ENCODE measurements at places on chromosomes 4 and X.
A peak's percentile ranks its signal among the peaks of the same experiment; 100 is the strongest.

DNA sequence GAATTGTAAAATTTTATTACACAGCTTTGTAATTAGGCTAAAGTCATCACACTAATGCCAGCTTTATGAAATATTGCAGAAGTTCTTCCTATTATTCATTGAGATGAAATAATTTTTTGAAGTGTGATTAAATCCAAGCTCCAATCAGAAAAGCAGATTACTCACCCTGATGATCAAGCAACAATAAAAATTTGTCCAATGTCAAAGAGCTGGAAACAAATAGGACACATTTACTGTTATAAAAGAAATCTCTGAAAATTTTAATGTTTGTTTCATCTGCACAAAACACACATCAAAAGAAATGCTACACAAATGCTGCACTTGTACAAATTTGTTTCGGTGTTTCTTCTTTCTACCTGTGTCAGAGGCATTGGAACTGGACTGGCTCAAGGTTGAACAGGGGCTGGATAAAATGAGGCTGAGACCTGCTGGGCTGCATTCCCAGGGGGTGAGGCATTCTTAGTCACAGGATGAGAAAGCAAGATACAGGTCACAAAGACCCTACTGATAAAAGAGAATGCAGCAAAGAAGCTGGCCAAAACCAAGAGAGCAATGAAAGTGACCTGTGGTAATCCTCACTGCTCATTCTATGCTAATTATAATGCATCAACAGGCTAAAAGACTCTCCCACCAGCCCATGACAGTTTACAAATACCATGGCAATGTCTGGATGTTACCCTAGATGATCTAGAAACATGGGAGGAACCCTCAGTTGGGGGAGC, 78.3 kb downstream of the GASK1B start:
- DNase-seq: no peak

GRCh38 chrX:80812176-80812575, 2.5 kb upstream of the BRWD3 start:
- DNase-seq: peak; percentile 0

DNA sequence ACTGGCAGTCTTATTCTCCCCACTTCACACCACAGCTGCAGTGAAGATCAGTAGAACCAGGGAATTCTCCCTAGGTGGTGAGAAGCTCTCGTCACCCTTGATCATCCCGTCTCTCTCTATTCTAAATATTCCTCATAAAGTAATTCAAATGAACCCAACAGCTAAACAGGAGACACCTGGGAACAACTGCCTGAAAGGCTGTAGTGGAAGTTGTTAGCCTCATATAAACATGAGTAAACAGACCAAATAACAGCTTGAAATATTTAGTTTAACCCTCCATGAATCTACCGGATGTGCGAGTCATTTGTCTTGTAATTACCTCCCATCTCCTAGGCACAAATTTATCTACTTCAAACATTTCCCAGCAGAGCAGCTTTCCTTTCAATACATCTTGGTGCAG, 30.4 kb upstream of the APELA start:
- no peak for DNase-seq

- no peak for DNase-seq
Measured at GRCh38 chrX:41822892-41823291, 98.9 kb downstream of the GPR82 start.

- DNase-seq: no peak
Measured at GRCh38 chr4:145535202-145535601, 53.5 kb downstream of the SMAD1 start.

DNA sequence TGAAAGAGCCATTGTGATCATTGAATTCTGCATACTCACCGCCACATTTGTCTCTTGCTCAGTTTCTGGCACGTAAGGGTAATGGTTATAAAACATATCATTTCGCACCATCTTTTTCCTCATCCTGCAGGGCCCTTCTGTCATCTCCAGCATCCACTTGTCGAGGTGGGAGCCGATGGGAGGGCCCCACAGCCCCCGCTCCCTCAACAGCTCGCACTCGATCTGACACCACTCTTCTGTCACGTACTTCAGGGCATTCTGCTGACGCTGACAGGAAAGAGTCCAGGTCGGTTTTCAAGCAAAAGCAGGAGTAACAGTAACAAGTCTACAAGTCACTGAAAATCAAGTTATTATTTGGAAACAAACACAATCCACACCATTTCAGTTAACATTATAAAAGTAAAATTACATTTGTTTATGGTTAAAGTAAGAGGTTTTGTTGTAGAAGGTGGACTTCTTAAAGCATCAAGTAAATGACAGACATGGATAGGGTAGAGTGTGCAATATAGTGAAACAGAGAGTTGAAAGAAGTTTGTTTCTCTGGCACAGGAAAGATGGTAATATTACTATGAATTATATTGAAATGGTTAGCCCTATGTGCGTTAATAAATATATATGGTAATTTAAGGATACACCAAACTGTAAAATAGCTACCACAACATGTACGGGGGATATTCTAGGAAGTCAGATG, 150.6 kb downstream of the CDS1 start:
- DNase-seq: no peak

DNA sequence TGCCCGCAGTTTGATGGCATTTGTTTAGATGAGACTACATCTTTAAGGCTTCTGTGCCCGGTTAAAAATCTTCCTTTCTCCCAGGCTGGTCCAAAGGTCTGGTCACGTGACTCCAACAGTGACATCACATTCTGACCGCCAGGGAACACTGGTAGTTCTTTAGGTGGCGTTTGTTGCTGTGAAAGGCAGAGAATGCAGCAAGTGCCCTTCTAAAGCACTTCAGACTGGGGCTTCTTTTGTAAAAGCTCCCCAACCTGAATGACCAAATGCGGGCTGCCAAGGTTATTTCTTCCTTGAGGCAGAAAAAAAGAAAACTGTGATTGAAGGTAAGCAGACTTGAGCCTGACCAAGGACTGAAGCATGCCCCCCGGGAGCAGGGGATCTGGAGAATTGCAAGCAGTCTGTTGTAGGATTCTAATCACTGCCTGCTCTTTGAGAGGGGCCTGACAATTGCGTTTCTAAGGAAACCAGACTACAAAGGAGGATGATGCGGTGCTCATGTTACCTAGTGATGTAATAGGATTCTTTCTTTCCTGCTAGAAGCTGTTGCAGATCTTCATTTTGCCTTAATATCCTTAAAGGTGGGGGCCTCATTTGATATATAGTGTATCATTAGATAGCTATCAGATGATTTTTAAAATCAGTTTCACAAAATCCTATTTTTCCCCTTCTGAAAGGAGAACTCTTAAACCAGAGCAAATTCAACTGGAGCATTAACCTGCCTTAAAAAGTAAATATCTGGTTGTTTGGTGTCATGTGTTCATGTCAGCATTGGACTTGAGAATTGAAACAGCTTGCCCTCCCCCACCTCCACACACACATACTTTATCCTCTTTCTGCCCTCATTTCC, 133.1 kb downstream of the AKAP4 start:
- no peak for DNase-seq

DNA sequence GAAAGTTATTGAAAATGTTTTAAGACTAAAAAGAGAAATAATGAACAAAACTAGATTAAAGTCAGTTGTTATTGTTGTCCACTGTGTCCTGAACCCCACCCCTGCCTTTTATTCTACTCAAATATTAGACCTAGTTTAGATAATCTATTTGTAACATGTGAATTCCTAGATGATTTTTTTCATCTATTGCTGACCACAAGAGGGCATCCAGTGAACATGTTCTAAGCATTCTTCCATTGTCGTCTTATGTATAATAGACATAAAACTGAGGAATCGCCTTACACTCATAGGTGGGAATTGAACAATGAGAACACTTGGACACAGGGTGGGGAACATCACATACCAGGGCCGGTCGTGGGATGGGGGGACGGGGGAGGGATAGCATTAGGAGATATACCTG, 36.4 kb upstream of the HPRT1 start:
- no peak for DNase-seq

DNA sequence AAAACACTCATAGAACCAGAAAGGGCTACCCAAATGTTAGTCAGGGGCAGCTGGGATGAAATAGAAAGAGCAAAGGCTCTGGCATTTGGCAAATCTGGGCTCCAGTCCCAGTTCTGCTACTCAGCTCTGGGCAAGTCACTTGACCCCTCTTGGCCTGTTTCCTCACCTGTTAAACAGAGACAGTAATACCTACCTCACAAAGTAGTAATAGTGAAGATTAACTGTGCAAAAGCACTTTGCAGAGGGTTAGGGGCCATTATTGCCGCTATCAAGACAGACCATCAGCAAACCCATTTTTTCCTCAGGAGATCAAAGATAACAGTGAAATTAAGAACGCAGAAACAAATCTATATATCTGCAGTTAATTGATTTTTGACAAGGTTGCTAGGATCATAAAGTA, 20.6 kb downstream of the ZBTB33 start:
- DNase-seq: no peak

GRCh38 chr4:53592686-53593501, 1.6 kb upstream of the LNX1 start:
- no peak for DNase-seq

GRCh38 chr4:81527709-81528108, 56.0 kb upstream of the RASGEF1B start:
- DNase-seq: no peak

Measured in stimulated activated CD8-positive, alpha-beta memory T cell treated with anti-CD3 and anti-CD28 coated beads, Interleukin-7, amount 100 ng/mL, for 24 hours (primary cell).